Astrocyte of the spinal cord (primary cell): ENCODE measurements at places on chromosomes 2 and 18.
A peak's percentile ranks its signal among the peaks of the same experiment; 100 is the strongest.

DNA sequence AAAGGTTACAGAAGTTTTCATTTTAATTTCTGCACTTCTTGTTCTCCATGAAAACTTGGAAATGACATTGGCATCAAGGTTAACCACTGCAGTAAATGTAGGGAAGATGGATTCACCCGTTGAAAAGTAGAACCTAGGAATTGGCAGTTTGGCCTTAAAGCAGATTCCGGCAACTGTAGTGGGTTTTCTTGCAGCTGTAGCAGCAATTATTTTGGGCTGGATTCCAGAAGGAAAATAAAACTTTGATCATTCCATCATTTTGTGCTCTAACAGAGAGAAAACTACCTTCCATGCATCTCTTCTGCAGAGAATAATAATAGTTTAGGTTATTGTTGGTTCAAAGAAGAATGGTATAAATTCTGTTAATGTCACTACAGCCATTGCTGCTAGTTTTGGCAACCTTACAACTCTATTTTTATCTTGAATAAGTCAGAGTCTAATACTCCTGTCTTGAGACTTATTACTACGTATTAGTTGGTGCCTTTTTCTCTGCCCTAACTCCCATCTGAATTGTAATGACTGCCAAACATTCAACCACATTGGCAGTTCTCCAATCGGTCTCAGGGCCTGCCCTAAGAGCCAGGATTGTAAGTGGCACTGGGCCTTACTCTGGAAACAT lies 178.1 kb upstream of the PIEZO2 start:
- peak; percentile 60 for DNase-seq

GRCh38 chr2:106160786-106161261 lies 33.3 kb downstream of the UXS1 start:
- DNase-seq, result no peak

GRCh38 chr2:238444242-238444641 lies 17.5 kb downstream of the ASB1 start:
- no peak for DNase-seq

GRCh38 chr2:201937343-201937742 lies 96.3 kb upstream of the FZD7 start:
- DNase-seq, result no peak

DNA sequence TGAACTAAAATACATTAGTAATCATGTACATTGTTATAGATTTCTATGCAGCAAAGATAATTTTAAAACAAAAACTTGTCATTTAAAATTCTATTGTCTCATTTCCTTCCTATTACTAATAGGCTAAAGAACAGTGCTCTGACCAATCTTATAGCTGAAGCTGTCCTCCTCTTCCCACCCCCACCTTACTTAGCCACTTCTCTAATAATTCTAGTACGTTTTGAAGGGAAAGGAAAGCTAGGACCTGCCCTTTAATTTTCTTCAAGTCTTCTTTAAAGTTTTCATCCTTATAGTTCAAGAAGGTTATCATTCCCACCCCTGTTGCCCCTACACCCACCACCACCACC lies 121.6 kb downstream of the RBMS1 start:
- no peak for DNase-seq

GRCh38 chr2:157857881-157858280 lies 18.2 kb downstream of the ACVR1 start:
- DNase-seq, result peak; percentile 40

DNA sequence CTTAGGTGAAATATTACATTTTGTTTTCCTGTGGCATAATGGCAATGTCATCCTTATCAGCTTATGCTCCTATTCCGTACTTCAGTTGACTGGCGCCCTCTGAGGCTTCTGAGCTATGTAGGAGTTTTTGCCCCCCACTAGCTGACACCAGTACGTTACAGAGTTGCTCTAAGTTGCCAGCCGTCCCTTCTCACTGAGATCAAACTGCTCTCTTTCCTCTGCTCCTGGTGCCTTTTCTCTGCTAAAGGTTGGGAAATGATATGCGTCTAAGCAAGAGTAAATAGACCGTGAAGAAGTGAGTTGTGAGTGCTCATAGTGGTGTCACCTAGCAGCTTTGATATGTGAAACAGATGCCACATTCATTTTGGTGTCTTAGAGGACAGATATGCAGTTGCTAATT lies 99.2 kb downstream of the RAPGEF4 start:
- no peak for DNase-seq

DNA sequence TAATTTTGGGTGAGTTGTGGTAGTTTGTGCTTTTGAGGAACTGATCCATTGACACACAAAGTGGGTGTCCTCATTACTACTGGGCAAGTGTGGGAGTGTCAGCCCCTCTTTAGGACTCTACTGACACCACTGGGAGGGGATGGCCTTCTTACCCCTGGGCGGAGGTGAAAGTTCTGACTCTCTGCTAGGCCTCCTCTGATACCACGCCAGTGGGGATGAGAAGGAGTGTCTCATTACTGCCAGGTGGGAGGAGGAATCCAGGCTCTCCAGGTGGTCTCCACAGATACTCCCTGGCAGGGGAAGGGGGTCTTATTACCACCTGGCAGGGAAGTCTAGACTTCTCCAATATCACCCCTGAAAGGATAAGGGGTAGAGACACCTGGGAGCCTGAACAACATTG lies 9.1 kb downstream of the LCLAT1 start:
- no peak for DNase-seq

- peak; percentile 3 for DNase-seq
Observed at GRCh38 chr2:169362118-169362893, at the start of gene LRP2. Gene LRP2 (minus strand): TSS chr2:169362534. CDS start chr2:169362399, 135 bp downstream.
